ENCODE measurements at places on chromosomes 6 and 20. TPM values are rescaled to one million over a fixed set of nuclear protein-coding genes. Genes with fewer than 3 reads are reported as not detected.

The GPR63 gene
- 5.9 TPM for total RNA-seq

The VPS52 gene
- 46.9 TPM for total RNA-seq

The POM121L2 gene
- total RNA-seq, result not detected

The BPIFB2 gene
- total RNA-seq, result not detected

The ZNF165 gene
- 5.8 TPM for total RNA-seq

DNA sequence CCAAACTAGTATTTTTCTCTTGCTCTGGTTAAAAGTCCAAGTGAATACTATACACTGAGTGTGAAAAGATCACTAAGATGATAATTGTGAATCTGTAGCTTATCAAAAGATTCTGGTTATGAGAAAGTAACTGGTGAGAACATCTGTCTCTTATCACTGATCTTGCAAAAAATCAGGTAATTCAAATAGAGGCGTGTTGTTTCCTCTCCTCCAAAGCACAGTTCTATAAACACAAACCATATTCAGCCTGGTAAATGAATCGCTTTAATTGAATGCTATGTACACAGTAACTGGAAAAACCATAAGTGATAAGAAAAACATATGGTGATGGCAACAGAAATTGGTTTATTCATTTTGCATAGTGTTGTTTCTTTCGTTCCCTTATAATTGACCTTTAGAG is 161.0 kb downstream of the RALGAPA2 start:
- DNase-seq, result no peak
- no peaks in the 10 kb centered on the region for H3K27me3 ChIP-seq
- peaks cover 21% of the 10 kb centered on the region for H3K36me3 ChIP-seq
- no peak overlapping the region for H3K4me3 ChIP-seq

DNA sequence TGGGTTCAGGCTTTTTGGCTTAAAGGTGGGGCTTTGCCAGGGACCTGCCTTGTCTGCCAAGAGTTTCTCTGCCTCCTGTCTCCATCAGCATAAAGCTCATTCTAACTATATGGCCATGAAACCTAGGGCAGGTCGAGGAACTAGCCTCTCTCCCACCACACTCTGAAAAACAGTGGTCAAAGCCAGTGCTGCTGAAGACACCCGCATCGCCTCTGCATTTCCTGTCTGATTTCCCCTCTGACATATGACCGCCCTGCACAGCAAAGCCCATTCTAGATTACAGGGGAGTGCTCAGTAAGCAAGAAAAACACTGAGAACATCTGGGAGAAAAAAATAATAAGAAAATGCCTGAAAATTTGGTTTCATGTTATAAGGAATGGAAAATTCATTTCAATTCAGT is 573.6 kb downstream of the PRKN start:
- no peaks in the 10 kb centered on the region for H3K4me1 ChIP-seq
- no peak for DNase-seq
- H3K27ac ChIP-seq, result no peak overlapping the region
- H3K27me3 ChIP-seq, result no peaks in the 10 kb centered on the region
- H3K4me3 ChIP-seq, result no peak overlapping the region

DNA sequence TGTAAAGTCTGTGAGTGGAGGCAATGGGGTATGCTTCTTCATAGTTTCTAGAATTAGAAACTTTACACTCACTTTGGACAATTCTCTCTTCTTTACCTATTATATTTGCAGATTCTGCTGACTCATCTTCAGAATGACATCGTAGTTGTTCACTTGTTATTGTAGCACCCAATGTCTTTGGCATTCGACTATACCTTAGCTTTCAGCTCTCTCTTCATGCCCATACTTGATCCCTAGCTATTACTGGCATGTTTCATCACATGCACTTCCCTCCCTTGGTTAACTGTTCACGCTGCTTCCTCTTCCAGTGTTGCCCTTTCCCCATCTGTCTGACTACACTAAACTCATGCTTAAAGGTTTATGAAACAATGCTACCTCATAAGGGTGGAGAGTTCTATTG is 298.1 kb upstream of the TCF21 start:
- H3K36me3 ChIP-seq, result no peaks in the 10 kb centered on the region
- no peak overlapping the region for H3K4me3 ChIP-seq
- no peaks in the 10 kb centered on the region for H3K4me1 ChIP-seq

DNA sequence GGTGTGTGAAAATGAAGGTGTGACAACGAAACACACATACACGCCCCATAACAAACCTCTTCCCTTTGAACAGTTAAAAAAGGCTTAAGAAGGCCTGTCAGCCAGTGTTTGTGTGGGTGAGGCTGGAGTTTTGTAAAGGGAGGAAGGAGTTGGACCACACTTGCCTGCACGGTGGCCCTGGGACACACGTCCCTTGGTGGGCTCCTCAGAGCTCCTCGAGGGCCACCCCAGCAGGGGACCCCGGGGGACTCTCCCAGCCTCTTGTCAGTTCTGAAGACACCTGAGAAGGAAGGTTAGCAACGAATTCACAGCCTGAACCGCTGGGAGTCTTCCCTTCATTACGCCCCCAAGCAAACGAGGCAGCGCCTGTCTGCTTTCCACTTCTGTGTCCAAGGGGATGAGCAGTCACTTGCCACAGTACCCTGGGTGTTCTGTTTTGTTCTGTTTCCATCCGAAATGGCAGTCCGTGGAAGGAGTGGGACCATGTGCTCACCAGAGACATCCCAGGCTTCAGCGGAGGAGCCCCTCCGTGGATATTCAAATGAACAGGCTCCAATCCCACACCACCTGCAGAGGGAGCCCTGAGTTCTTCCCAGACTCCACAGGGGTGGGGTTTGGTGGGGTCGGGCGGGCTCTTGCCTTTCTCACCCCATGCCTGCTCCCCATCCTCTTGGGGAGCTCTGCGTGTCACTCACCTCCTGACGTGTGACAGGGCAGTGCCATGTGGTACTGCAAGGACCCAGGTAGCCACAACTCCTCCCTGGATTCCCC is 68.6 kb downstream of the NRN1 start:
- no peak for DNase-seq
- H3K36me3 ChIP-seq, result peaks cover under 1% of the 10 kb centered on the region
- no peaks in the 10 kb centered on the region for H3K27me3 ChIP-seq
- H3K27ac ChIP-seq, result no peak overlapping the region
- no peaks in the 10 kb centered on the region for H3K4me1 ChIP-seq
- no peak overlapping the region for H3K4me3 ChIP-seq
